ENCODE measurements at places on chromosomes 2 and 18.

GRCh38 chr2:9744256-9745004, 98.8 kb upstream of the TAF1B start:
- no peak for DNase-seq

DNA sequence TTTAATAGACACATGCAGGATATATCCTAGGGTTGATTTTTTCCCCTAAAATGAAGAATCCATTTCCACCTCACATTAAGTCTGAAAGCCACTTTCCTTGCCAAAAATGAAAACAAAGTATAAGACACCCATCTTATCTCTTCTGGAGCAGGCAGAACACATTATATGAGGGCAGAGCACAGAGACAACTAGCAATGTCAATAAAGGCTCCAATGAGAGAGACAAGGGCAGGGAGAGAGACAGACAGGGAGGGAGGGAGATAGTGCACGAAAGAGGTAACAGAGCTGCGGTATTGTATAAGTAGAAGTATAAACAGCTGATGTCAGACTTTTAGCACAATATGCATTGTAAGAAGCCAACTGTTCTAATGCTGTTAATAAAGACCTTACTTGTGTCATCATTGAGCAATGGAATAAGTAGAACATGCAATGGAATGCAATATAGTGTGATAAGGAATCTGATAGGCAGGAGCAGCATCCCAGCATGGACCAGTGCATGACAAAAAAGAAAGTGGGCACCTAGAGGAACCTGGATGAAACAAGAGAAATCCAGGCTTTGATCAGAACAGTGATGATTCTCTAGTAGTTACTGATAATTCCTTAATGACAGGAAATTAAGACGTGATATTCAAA, 150.6 kb upstream of the TCF4 start:
- no peak for DNase-seq

GRCh38 chr2:25497918-25498407, 156.2 kb upstream of the DNMT3A start:
- DNase-seq = no peak

GRCh38 chr18:22741318-22741717, 191.8 kb upstream of the RBBP8 start:
- DNase-seq = no peak

DNA sequence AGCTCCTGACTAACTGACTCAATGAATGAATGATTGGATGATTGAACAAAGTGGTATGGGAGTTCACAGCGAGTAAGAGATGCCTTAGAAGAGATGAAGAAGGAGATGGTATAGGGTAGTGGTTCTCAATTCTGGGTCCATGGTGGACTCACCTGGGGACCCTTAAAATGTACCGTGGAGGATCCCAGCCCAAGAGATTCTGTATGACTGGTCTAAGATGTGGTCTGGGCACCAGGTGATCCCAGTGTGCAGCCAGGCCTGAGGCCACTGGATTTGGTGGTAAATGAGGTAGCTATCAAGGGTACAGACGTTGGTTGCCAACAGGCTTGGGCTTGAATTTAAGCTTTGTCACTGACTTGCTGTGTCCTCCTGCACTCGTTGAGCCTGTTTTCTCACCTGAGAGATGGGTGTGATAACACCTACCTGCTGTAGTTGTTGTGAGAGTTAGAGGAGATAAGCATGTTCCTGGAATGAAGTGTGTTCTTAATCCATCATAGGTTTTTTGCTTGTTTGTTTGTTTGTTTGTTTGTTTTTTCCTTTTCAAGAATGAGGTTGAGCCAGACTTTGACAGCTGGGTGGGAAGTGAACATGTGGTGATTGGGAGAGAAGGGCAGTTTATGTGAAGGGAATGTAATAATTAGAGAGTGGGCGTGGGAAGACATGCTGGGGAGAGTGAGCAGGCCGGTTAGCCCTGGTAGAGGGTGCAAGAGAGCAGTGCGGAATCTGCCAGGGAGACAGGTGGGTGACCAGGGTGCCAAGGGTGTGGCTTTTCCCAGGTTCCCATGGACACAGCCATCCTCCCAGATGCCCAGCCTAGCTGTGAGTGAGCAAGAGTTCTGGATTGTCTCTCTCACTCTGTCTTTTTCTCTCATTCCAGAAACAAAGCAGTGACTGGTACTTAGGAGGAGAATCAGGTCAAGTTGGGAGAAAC, 31.4 kb upstream of the IL1B start:
- DNase-seq = no peak

DNA sequence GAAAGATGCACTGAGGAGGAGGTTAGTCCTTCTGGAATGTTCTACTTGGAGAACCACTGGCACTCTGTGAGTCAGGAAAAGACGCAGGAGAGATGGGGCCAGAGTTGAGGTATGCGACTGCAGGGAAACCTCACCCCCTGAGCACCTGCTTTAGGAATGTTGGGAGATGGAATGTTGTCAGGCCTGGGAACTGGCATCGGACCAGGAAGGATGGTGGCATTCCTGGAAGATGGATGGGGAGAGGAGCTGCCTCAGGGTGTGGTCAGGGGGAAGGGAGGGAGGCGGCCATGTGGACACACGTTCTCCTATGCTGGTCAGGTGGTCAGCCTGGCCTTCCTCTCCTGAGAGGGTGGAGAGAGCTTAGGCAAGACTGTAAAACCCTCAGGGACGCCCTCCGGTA, 146.3 kb downstream of the CELF4 start:
- DNase-seq = no peak

- no peak for DNase-seq
Measured at GRCh38 chr2:216770050-216770449, 74.7 kb upstream of the IGFBP5 start.

DNA sequence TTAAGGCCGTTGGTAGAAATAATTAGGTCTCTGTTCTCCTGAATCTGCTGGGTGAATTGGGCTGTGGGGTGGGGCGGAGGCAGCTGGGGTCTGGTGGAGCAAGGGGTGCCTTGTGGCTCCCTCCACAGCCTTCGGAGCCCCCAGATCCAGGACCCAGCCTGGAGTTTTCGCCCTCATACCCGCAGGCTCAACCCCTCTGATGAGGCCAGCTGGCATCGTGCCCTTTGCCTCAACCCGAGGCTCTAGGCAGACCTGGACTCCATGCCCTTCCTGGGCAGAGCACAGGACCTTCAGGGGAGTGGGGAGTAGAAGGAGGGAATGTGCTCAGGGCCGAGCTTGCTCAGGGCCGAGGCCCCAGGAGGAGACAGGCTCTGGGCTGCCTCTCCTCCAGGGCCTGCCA, 50.3 kb upstream of the SMAD7 start:
- DNase-seq = no peak

- no peak for DNase-seq
Measured at GRCh38 chr18:62751341-62751821, 36.0 kb downstream of the PHLPP1 start.

DNA sequence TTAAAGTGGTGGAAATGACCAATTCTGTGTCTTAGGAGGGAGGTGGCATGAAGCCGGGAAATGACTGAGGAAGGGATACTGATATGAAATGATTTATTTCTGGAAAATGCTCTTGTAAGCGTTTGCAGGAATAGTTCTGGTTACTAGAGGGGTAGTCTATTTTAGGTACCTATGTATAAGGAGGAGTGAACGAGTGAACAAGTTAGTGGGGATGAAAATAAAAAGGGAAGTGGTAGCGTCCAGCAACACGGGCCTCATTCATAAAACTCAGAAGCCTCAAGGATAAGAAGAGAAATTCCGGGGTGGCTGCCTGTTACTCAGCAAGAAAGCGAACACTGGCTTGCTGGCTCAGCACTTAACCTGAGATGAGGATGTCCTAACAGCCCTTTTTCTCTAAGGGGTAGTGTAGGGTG, 303.3 kb downstream of the NCKAP5 start:
- no peak for DNase-seq

DNA sequence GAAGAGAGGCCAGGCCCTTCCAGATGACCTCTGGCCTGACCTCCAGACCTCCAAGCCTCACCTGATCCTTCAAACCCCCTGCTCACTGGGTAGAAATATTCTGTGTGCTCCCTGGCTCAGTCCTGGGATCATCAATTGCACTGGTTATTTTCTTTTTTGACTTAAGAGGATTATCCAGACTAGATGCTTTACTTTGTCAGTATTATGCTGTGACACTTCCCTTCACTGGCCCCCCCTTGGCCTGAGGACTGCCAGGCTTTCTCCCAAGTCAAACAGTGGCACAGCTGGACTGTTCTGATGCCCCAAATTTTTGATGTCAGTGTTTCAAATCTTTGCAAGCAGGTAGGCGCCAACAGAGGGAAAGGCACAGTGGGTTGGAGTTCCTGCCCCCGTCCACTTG, 156.3 kb upstream of the SKOR2 start:
- no peak for DNase-seq

GRCh38 chr2:70328921-70329561, 27.2 kb upstream of the FAM136A start:
- DNase-seq = no peak

DNA sequence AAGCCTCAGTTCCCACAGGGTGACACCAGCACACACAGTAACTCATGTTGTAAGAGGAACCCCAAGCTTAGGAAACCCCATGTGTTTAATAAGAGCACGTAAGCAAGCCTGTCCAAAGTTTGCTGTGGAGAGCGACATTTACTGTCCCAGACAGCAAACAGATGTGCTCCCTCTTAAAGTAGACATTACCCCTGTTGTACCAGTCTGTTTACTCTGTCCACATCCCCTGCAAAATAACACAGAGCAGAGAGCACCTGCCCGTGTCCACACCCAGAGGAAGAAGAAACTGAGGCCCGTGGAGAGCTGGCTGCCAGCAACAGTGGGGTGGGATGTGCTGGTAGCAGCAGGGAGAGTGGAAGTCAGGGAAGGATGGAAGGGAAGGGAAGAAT, 243.5 kb downstream of the GBX2 start:
- DNase-seq = no peak

DNA sequence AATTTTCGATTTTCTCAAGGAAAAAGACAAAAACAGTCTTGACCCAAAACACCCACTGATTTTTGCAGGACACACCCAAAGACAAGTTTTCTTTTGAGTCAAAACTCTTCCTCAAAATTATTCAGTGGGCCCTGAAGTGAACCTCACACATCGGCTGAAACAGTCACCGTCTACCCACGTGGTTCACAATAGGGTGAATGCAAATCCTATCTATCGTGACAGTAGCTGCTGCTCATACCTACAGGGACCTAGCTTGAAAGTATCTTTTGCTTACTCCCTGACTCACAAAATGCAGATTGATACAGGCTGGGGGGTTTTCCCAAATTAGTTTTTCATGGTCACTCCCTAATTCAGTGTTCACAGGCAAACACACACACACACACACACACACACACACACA, 10.7 kb upstream of the CD226 start:
- DNase-seq = no peak

DNA sequence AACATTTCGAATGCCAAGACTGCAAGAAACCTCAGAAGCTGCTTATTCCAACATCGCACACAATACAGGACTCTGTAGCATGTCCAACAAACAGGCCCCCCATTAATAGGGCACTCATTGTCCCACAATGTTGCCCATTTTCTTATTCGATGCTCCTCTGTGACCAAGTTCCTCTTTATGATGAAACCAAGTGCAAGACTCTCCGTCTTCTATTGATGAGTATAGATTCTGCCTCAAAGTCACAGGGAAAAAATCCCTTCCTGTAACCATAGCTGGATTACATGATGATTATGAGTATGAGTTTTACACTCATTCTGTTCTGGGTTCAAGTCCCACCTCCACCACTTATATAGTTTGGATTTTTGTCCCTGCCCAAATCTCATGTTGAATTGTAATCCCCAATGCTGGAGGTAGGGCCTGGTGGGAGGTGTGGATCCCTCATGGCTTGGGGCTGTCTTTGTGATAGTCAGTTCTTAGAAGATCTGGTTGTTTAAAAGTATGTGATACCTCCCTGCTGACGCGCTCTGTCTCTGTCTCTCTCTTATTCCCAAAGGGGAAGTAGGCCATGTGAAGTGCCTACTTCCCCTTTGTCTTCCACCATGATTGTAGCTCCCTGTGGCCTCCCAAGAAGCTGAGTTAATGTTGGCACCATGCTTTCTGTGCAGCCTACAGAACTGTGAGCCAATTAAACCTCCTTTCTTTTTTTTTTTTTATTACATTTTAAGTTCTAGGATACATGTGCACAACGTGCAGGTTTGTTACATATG, 148.7 kb downstream of the OSR1 start:
- no peak for DNase-seq

GRCh38 chr2:183070942-183071844, 7.4 kb upstream of the DUSP19 start:
- DNase-seq = no peak

DNA sequence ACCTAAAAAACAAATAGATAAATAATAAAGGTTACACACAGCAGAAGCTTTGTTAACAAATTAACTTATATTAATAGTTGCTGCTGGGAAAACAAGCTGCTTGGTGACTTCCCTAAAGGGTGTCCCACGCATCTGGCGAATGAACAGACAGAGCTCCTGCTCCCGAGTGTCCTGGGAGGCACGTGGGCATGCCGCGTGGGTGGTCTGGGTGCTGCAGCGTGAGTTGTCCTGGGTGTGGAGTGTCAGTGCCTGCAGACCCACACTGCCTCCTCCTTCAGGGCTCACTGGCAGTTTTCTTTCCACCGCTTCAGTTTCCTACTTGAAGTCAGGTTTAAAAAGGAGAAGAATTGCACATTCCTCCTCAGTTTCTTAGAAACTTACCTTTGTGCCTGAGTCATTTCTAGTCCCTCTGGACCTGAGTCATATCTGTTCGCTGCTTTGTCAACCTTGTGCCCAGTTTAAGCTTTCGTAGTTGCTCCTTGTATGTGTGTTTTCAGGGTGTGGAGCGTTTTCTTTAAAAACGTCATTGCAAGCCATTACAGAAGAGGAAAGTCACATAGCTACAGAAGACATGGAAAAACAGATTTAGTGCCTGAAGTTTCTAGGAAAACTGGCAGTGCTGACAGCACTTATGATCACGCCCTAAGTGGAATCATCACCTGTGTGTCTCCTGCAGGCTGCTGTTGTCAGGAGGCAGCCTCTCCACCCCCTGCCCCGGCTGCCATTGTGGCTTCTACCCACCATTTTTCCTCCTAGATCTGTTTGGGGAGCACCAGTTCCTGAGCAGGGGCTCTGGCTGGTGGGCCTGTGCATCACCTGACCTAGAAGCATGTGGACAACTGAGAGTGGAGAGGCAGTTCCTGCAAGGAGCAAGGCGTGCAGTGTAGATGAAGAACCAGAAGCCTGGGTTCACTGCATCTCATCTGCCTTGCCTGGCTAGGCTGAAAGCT, 24.5 kb downstream of the IMPA2 start:
- DNase-seq = no peak

- no peak for DNase-seq
Measured at GRCh38 chr2:173924285-173924684, 40.9 kb downstream of the SP3 start.

DNA sequence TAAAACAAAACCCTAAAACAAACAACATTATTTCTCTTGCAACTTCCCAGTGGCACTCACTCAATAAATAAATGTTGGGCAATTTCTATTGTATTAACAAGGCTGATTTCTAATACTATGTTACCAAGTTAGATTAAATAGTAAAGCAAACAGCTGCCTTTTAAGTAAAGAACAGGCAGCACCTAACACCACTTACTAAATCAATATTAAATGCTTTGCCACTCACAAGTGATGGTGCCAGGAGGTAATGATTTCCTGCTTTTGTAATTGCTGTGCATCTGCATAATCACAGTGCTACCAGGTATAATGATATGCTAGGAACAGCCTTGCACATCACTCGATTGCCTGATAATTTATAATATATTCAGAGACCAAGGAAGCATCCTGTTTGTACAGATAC, 276.5 kb downstream of the NBAS start:
- DNase-seq = no peak

GRCh38 chr2:142872882-142873724, 4.4 kb upstream of the KYNU start:
- no peak for DNase-seq

- no peak for DNase-seq
Measured at GRCh38 chr2:194705398-194705797, 951.6 kb upstream of the SLC39A10 start.

- DNase-seq = no peak
Measured at GRCh38 chr2:242098445-242099128, 229.1 kb downstream of the RTP5 start.

GRCh38 chr2:45616658-45617411, 5.8 kb upstream of the SRBD1 start:
- DNase-seq = no peak

Measured in right forelimb (tissue), 1 donor.